ENCODE measurements at places on chromosomes 16 and 17.

DNA sequence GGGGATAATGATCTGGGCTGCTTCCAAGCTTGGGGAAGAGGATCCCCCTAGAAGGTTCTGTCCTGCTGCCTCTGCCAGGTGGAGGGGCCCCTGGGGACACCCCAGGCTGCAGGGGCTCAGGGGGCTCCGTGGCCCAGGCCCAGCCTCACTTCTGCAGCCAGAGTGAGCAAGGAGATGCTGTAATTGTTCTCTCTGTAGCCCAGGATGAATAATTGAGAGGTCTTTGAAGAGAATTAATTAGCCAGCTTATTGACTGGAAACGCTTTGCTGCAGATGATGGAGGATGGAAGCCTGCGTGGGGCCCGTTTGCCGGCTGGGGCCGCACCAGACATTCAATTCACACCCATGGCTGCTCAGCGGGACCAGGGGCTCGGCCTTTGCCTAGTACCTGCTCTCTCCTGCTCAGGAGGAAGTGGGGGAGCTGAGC, 38.5 kb downstream of the TMEM235 start:
- no peak for DNase-seq

GRCh38 chr17:53932386-53932785, 109.7 kb downstream of the KIF2B start:
- no peak for DNase-seq

- no peak for DNase-seq
These were observed 1.8 kb upstream of the TNK1 start for GRCh38 chr17:7379134-7379533.

DNA sequence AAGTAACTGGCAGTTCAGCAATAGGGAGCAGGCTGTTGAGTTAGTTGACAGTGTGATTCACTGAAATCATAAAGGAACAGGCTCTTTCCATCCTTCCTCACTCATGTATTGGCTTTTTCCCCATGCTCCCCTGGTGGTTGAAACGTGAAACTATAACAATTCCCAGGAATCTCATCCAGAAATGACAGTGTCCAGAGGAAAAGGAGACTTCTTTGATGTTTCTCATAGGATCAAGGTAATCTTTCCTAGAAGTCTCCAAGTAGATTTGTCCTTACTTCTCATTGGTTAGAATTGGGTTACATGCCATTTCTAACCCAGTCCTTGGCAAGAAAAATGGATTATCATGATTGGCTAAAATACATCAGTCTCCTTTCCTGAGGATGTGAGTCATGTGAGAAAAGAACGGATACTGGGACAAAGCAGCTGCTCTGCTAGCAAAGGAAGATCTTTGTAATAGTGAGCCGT, 14.4 kb downstream of the TTC19 start:
- DNase-seq, result no peak

DNA sequence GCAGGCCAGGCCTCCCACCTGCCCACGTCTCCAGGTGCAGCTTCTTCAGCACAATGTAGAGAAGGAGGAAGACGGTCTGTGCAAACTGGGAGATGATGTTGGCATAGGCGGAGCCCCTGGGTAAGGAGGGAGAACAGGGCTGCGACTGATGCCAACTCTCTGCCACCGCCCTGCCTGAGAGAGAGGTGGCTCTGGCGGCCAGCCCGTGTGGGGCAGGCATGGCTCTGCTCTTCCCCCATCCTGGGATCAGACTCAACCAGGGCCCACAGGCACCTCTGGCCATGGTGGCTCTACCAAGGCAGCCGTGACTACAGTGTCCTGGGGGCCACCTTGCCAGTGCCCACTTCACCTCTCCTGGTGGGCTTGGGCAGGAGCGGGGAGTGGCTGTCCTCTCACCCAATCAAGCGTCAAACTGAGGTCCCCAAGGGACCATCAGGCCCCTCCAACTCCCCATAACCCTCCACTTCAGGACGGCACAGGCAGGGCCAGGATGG, 8.6 kb downstream of the SLC47A2 start:
- DNase-seq, result no peak

DNA sequence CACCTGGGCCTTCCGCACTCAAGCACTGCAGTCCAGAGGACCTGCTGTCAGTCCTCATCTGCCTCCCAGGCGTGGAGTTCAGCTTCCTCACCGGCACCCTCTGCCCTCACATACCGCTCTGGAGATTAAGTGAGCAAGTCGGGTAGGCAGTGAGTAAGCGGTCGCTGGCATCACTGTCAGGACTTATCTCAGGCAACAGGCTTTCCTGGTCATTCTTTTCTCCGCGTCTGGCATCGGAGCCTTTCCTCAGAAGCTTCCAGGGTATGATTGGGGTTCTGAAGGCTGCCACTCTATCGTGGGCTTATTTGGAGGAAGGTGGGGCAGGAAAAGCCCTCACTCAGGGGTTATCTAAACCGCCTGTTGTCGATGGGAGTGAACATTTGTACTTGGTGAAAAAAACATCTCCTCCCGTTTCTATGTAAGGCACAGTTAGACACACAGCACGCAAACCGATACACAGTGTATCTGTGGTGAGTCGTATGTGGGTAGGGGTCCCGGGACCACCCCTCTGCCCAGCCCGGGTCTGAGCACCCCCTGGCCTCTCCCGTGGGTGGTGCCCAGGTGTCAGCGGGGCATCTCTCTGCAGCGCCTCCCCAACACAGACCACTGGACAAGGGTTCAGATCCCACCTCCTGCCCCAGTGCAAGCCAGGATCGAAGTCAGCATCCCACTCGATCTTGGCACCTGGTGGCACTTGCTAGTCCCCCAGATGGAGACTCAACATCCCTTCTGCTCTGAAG, 92.5 kb upstream of the PLCG2 start:
- no peak for DNase-seq

GRCh38 chr17:11182430-11182829, 58.6 kb upstream of the SHISA6 start:
- no peak for DNase-seq

DNA sequence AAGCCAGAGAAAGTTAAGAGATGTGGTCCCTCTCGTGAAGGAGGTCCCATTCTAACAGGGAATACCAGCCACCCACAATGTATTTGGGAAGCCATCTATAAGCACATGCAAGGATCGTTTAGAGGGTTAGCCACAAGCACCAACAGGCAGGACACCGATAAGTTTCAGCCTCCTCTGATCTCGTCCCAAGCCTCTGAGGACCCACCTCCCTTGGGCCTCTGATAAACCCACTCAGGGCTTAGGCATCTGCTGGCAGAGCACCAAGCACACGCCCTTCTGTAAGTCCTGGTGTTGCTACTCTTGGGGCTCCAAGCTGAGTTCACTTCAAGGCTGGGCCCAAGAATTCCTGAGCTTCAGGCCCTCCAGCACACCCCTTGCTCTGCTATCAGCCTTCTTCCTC, 5.4 kb upstream of the PNPO start:
- DNase-seq, result no peak

- no peak for DNase-seq
These were observed 36.0 kb upstream of the FBXO47 start for GRCh38 chr17:39002991-39003715.

DNA sequence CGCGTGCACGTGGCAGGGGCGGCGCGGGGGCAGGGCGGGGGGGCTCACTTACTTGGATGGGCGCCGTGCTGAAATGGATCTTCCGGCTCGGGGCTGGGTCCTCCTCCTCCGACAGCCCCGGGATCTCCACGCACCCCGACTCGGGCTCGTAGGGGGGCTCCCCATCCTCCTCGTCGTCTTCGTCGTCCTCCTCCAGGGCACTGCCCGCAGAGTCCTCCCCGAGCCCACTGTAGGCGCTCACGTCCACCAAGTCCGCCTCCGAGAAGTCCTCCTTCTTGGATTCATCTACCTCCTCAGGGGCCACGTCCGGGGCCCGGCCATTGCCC, 1.4 kb downstream of the PPP1R9B start:
- DNase-seq, result no peak

DNA sequence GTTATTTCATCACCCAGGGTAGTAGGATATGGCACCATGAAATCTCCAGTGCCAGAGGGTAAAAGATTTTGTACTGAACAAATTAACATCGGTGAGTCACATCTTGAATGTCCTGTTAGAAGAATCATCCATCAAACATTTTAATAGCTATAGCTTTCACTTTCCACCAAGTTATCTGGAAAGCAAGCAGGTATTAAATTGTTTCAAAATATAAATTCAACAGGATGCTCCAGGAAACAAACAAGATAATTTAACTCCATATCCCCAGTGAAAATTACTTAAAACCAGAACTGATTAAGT, 2.4 kb downstream of the VEZF1 start:
- DNase-seq, result no peak
